ENCODE measurements at places on chromosomes 13 and 19.

- DNase-seq = peak; percentile 24
These were observed 6.7 kb upstream of the ONECUT3 start for GRCh38 chr19:1746401-1747284.

GRCh38 chr19:1811472-1811894, 593 bp downstream of the ATP8B3 start:
- peak; percentile 34 for DNase-seq

GRCh38 chr13:110023729-110024644, 237.6 kb upstream of the IRS2 start:
- no peak for DNase-seq

- DNase-seq = no peak
These were observed 22.8 kb downstream of the RASA3 start for GRCh38 chr13:114109641-114110041.

- no peak for DNase-seq
These were observed 26.3 kb downstream of the DCAF15 start for GRCh38 chr19:13978351-13979243.

DNA sequence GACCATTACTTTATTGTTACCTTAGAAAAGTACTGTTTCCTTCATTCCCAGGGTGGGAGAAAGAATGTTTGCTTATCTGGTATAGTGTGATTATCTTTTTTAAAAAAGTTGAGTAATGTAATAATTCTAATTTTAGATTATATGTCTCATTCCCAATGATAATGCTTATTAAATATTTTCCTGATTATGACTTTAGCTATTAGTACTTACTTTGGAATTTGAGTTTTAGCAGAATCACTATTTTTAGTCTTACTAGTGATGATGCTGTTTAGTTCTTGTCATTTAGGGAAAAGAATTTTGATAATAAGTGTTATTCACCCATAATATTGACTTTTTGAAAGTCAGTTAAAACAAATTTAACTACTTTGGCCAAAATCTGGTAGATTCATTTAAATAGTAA, 95.2 kb downstream of the FRY start:
- DNase-seq = no peak

- no peak for DNase-seq
These were observed 484.8 kb downstream of the PCDH9 start for GRCh38 chr13:66745307-66745706.

DNA sequence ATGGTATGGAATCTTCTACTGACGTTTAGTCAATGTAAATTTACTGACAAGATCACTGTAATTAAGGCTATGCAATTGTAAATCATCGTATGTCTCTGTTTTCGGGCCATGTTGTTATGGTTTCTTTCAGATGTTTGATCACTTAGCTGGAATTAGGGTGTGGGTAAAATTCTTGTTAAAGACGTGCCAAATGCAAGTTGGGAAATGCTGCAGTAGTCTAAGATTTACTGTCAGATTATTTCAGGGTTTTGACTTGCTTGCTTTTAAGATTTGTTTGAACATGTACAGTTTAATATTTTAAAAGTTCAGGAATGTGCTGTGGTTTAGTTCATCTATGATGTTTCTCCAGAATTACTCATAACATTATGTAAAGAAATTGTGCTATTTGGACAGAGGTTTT, 10.8 kb downstream of the NDFIP2 start:
- peak; percentile 85 for DNase-seq

GRCh38 chr13:51152701-51153100, 41.6 kb upstream of the C13orf42 start:
- no peak for DNase-seq

DNA sequence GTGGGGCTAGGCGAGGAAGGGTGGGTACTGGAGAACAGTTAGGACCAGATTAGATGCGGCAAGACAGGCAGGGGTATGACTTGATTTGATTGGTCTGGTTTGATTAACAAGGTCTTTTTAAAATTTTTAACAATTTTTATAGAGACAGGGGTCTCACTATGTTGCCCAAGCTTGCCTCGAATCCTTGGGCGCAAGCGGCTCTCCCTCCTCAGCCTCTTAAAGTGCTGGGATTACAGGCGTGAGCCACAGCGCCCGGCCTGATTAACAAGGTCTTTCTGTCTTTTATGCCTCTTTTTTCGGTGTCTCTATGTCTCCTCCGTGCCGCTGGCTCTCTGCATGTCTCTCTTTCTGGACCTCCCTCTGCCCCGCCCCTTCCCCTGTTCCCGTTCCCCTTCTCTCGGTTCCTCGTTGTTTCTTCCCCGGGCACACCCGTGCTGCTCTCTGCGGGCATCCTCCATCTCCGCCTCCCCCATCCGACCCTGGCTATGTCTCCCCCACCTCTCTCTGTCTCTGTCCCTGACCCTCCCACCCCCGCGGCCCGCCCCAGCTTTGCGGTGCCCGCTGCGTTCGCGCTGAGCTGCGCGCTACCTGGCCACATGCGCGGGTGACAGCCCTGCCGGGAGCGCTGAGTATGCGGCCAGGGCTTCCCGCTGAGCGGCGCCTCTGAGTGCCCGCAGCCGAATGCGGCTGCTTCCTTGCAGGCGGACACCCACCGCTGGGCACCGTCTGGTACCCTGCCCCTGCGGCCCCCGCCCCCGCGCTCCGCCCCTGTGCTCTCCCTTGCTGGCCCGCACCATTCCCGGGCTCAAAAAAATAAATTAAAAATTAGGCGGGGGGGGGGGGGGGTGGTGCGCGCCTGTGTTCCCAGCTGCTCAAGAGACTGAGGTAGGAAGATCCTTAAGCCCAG, 8.1 kb upstream of the SDHAF1 start:
- DNase-seq = no peak

DNA sequence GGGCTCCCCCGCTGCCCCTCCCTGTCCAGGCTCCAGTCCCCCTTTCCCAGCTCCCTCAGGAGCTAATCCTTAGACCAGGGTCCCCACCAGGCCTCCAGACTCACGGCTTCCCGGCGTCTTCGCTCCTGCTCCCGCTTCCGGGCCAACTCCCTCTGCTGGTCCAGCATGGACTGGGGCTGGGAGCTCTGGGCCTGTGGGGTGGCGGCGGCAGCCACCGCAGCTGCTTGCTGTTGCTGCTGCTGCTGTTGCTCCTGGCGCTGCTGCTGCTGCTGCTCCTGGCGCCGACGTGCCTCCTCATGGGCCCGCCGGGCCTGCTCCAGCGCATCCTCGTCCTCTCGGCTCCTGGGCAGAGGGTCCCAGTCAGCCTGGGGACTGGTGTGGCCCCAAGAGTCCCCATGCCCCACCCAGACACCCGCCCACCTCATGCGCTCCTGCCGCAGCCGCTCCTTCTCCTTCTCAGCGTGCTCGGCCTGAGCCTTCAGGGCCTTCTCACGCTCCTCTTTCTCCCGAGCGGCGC, 6.4 kb upstream of the EPHX3 start:
- DNase-seq = no peak

DNA sequence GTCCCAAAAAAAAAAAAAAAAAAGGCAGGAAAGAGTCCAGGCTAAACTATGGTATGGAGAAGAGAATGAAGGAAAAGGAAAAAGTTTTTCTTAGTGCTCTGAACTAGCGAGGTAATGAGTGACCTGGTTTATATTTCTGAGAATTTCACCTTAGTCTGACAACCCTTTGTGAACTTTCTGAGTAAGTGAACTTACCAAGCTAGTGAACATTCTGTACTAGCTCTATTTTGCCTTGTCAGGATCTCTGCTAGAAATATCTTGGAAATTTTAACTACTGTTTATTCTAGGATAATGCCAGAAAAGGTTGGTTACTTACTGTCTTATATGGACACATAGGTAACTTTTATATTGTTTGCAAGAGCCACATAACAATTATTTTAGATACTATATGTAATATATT, 4.4 kb downstream of the TRIM13 start:
- DNase-seq = no peak

GRCh38 chr13:40399756-40400155, 266.7 kb downstream of the FOXO1 start:
- no peak for DNase-seq

DNA sequence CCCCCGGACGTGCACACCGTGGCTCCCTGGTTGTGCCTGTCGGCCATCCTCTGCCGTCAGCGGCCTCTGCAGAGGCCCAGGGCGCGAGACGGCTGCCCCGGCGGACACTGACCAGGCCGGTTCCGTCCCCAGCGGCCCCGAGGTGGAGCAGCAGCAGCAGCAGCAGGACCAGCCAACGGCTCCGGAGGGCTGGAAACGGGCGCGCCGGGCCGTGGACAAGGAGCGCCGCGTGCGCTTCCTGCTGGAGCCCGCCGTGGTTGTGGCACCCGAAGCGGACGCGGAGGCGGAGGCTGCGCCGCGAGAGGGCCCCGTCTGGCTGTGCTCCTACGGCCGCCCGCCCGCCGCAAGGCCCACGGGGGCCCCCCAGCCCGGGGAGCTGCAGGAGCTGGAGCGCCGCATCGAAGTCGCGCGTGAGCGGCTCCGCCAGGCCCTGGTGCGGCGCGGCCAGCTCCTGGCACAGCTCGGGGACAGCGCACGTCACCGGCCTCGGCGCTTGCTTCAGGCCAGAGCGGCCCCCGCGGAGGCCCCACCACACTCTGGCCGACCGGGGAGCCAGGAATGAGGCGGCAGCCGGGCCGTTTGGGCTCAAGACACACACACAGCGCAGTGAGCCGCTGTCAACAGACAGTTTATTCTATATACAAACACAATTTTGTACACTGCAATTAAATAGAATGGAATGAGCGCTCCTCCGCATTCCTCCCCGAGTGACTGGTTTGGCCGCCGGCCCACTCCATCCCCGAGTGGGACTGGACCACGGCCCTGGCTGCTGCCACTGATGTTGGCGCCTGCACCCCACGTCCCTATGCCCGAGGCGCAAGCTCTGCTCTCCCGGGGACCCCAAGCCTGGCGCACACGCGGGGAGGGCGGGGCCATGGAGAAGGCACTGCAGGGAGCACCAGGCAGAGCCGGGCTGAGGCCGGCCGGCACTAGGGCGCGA, 9.1 kb downstream of the GRIN3B start:
- no peak for DNase-seq

DNA sequence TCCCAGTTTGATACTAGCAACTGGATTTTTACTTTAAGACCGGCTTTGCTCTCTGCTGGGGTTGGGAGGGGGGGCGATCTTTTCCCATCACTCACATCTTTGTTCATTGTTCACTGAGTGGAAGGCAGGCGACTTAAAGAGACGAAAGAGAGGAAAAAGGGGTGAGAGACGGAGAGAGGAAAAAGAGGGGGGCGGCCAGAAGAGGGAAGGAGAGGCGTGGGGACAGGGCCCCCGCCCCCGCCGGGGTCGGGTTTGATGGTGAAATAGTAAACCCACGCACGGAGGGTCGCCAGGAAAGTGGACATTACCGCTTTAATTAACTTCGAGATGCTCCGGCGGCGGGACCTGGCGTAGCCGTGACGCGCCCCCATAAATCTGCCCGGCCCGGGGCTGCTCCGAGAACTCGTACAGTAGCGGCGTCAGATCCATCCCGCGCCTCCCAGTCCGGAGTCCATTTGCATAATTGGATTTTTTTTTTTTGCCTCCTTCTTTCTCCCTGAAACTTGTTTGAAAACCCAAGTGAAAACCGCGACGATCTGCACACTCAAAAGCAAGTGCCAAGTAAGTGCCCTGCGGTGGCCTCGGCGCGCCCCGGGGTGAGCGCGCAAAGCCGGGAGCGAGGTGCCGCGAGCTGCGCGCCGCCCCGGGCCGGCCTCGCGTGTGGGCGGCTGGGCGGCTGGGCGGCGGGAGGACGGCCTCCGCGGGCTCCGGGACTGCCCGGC, 143.9 kb upstream of the ZNF536 start:
- DNase-seq = no peak

GRCh38 chr19:8631425-8631819, 989 bp downstream of the NFILZ start:
- peak; percentile 81 for DNase-seq

DNA sequence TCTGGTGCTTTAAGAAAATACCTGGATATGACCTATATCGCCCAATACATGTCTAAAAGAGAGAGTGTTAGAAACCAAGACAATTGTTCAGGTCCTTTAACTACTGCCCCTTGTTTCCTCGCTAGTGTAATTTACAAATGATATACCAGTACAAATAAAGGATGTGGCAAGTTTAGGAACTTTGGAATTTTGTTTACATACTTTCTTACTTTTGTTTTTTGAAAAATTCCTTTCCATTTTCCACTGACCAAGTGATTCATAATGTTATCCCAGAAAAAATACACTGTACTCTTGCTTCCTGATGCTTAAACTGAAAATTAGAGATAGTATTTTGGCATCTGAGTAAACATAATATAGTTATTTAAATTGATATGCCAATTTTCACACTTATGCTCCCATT, 96.8 kb upstream of the CSNK1A1L start:
- DNase-seq = peak; percentile 46

DNA sequence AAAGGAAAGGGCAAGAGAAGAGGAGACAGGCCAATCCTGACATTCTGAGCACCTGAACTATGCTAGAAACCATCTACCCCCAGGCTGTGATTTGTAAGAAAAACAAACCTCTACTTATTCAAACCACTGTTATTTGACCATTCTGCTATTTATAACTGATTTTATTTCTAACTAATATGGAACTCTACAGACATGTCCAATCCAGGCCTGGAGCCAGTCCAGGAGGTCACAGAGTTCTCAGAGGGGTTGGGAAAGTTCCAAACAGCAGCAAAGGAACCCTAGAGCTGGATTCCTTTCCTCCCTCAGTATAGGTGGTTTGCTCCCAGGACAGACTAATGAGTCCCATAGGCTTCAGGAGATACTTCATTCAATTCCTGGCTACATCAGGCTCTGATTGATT, 24.2 kb downstream of the SIAH3 start:
- DNase-seq = no peak

DNA sequence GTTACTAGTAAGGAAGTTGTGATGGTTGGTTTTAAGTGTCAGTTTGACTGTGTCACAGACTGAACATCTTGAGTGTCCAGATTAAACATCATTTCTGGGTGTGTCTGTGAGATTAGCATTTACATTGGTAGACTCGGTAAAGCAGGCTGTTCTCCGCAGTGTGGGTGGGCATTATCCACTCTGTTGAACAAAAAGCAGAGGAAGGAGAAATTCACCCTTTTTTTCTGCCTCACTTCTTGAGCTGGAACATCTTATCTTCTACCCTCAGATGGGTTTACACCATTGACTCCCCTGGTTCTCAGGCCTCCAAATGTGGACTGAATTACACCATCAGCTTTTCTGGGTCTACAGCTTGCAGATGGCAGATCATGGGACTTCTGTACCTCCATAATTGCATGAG, 63.7 kb upstream of the ZDHHC20 start:
- DNase-seq = no peak

- DNase-seq = no peak
These were observed 245.2 kb downstream of the RGCC start for GRCh38 chr13:41702540-41702939.

All from astrocyte (in vitro differentiated cells and primary cell).